ENCODE measurements at places on chromosomes 13 and 19.

DNA sequence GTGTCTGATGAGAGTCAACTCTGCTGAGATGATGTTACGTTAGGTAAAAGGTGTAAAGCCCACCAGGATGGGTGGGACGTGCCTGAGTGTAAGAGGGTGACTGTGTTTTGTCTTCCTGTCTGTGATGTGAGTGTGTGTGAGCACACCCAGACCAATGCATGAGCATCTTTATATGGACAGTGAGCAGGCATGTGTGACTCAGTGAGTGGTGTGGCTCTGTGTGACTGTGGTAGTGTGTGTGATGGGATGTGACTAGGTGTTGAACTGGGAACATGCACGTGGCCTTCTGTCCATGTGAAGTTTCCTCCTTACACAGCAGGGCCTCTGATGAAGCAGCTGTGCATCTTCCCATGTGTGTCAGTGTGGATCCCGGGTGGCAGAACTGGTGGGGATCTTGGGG is 17.8 kb upstream of the LGALS16 start:
- DNase-seq: no peak

DNA sequence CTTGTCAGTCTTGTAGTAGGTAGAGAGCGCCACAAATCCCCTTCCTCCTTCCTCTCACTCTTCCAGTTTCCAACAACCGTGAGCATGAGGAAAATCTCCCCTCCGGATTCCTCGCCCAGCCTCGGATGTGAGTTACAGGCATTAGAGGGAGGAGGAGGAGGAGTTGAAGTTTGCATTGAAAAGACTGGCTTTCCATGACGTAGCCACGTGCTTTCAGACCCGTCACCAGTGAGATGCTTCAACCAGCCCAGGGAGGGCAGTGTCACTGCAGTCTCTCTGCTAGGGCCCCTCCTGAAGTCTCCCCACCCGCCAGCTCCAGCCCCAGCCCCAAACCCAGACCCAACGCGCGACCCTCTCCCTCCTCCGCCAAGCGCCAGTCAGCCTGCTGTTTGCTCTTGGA is 442 bp upstream of the FGF14 start:
- peak; percentile 46 for DNase-seq

DNA sequence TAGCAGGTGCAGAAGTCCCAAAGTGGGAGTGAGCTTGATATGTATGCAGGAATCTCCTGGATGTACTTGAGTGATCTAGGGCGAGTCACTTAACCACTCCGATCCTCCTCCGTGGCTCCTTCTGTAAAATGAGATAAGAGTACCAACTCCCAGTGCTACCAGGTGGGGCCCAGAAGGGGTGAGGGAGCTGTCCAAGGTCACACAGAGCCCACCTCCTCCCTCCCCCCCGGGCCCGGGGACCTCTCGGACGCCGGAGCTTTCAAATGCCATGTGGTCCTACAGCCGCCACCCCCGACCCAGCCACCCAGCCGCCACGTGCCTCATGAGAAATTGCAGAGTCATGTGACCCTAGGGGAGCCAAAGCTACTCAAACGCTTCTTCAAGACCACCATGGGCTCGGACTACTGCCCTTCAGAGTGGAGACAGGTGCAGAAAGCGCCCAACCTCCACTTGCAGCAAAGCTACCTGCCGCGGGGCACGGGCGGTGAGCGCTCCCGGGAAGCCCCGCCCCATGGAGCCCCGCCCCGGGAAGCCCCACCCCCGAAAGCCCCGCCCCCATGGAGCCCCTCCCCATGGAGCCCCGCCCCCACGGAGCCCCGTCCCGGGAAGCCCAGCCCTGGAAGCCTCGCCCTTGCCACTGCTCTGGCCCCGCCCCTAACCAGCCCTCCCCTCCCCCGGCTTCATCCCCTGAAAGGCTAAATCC is 10.1 kb upstream of the ZNF358 start:
- DNase-seq: peak; percentile 58

GRCh38 chr13:86974995-86975328 is 696.2 kb upstream of the SLITRK5 start:
- no peak for DNase-seq

All from stimulated activated naive CD8-positive, alpha-beta T cell treated with anti-CD3 and anti-CD28 coated beads, Interleukin-15, Interleukin-2, amounts not matched to agents 100 U/mL and 50 U/mL, for 24 hours (primary cell).